Stimulated activated CD8-positive, alpha-beta memory T cell treated with anti-CD3 and anti-CD28 coated beads, Interleukin-7, amount 100 ng/mL, for 1 hour (primary cell): ENCODE measurements at places on chromosomes 7 and 10.

GRCh38 chr10:125021686-125022344 is 79.9 kb downstream of the ZRANB1 start:
- no peak for DNase-seq

- DNase-seq, result no peak
Measured at GRCh38 chr10:29957907-29958331, 101.5 kb downstream of the JCAD start.

GRCh38 chr10:131860806-131861440 is 39.9 kb upstream of the PPP2R2D start:
- no peak for DNase-seq

DNA sequence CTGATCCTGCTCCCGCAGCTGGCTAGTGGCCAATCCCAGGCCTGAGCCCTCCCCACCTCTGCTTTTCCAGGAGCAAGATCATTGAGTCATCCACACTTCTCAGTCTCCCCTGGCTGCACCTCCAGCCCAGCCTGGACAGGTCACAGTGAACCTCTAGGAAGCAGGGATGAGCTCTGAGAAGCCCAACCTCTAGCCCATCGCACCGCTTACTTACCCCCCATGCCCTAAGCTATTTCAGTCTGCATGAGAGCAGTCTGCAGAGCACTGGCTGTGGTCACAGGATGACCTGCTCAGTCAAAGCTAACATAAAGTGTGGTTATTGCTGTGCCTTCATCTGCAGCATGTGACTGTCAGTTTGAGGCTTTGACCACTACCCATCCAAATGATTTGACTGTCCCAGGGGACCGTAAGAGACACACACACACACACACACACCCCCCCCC is 129.2 kb downstream of the SORBS1 start:
- DNase-seq, result no peak

DNA sequence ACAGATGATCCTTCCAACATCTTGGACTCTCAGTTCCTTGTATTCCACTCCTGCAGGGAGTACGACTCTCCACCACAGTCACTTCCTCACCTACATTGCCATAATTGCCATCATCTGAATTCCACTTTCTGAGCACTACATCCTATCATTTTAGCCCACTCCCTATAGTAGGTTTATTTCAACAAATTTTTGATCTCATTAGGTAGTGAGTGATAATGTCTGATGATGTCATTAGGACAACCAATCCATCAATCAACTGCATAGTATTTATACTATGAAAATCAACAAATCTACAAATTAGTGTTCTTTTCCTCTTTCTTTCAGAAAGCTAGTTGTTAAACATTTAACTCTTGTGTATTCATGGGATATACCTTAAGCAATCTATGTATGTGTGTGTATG is 13.7 kb upstream of the TRA2A start:
- DNase-seq, result no peak

GRCh38 chr7:12729112-12729511 is 41.7 kb downstream of the ARL4A start:
- DNase-seq, result no peak

DNA sequence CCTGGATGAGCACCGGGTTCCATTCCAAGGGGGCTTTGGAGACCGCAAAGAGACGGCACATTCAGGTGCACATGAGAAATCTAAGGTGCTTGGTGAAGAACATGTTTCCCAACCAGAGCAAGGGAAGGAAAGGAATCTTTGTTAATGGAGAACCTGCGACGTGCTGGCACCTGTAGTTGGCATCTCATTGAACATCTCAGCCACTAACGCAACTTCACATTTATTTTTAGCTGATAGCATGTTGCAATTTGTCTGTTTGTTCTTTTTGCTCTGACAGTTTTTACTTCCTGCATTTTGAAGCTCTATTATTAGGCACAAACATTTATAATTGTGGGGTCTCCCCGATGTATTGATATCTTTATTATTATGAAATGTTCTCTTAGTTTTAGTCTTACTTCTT is 316.7 kb downstream of the TCERG1L start:
- DNase-seq, result no peak

DNA sequence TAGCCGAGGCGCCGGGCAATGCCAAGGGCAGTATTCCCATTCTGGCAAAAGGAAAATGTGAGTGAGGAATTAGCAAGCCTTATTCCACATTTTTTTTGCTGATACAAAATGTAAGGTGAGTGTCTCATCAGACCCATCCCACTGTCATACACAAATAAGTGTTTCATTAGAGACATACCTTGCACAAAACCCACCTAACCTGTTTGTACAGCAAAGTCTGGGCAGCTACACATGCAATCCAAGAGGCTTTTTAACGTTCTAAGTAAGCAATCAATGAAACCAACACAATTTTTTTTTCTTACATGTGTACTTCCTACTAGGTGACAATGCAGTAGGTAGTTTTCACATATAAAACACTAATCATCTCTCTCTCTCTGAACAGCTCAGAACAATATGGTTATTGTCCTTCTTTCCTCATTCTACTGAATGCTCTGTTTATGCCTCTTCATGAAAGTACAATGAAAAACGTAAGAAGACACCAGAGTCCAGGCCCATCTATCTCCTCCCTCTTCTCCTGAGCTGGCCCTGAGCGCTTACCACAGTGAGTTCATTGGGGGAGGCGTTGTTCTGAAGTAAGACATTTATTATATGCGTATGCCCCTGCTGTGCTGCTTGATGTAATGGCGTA is 217.2 kb downstream of the ANK3 start:
- no peak for DNase-seq

- DNase-seq, result no peak
Measured at GRCh38 chr10:70601746-70602145, 795 bp downstream of the PRF1 start.

GRCh38 chr10:82037076-82037475 is 162.1 kb downstream of the NRG3 start:
- no peak for DNase-seq

GRCh38 chr7:52555805-52556204 is 479.6 kb upstream of the POM121L12 start:
- no peak for DNase-seq

DNA sequence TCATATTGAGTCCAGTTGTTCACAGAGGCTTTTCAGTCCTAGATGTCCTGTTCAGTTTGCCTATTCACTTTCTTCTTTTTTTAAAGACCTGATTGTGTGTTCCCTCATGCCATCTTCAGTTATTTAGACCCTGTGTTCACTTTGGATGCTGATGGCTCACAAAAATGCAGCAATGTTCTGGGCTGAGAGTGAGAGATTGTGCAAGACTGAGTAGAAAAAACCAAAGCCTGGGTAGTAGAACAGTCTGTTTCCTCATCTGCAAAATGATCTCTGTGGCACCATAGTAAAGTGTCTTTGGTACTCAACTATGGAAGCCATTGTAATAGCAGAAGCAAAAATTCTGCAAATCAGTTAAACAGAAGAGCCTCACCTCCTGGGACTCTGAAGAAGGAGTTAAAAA is 43.2 kb downstream of the AKR1B1 start:
- no peak for DNase-seq

DNA sequence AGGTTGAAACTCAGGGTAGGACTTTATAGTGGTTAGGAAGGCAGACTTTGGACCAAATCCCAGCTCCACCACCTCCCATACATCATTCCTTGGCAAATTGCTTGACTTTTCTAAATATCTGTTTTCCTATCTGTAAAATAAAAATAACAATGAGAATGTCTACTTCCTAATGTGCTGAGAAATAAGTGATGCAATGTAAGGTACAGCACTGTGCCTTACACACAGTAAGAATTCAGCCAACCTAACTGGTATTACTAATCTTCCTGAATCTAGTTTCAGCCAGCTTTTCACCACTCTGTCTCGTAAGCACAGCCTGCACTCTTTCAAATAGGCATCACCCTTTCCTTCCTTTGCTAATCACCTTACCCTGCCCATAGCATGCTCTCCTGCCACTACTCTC is 9.7 kb downstream of the PRLHR start:
- DNase-seq, result no peak

DNA sequence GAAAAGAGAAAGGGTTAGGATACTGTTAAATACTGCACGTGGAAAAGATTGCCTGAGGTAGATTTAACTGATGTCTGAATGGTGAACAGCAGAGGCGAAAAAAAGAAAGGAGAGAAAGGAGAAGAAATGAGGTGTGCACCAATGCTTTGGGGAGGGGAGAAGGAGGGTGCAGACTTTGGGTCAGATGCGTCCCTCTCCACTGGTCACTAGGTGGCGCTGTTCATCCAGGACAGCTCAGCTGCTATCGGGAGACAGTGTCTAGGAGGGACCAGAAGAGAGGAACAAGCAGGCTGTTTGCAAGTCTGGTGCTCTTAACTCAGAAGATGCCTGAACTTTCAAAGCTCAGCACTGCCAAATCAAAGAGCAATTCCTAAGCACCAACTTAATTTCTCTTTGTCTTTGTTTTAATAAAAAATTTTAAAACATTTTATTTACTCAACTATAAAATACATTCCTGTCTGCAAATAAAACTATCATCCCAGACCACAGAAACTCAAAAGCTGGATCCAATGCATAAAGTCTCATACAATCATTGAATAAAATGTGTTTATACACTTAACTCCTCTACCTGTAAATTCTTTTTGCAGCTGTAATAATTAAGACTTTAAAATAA is 83.9 kb upstream of the PDLIM1 start:
- no peak for DNase-seq

DNA sequence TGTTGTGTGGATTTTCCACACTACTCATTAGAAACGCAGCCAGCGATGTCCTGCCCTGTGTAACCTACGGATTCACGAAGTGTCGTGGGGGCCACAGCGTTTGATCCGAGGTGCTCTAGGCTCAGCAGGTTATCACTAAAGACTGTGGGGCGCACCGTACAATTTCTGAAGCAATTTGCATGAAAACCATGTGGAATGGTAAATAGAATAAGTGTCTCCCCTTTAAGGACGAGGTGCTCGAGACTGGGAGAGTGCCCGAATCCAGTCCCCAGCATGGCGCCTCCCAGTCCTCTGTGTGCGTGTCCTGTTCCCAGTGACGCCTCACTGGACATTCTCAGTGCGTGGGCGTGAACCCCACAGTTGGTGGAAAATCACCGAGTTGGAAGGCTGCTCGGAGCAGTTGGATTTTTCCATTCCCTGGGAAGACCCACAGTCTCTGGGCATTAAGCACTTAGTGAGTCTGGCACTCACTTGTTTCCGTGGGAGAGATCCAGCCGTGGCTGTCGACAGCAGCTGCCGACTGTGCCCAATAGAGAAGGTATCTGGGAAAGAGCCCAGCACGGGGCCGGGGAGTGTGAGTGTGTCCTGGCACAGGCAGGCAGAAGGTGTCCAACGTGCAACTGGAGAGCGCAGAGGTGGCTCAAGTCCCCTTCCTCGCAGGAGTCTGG is 37.0 kb downstream of the PFKP start:
- DNase-seq, result no peak

DNA sequence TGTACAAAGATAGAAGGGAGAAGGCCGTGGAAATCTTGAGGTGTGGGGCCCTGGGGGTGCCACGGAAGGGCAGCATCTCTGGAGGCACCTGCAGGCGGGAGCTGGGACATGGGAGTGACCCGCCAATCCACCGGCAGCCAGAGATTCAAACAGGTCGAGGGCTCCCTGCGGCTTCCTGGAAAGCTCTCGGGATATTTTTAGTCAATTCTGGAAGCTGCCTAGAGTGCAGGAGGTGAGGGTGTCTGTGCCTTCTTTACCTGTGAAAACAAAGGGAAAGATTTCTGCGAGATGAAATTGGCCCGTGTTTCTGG is 16.6 kb downstream of the MNX1 start:
- no peak for DNase-seq

- DNase-seq, result no peak
Measured at GRCh38 chr7:92246360-92247101, 757 bp downstream of the ANKIB1 start.

DNA sequence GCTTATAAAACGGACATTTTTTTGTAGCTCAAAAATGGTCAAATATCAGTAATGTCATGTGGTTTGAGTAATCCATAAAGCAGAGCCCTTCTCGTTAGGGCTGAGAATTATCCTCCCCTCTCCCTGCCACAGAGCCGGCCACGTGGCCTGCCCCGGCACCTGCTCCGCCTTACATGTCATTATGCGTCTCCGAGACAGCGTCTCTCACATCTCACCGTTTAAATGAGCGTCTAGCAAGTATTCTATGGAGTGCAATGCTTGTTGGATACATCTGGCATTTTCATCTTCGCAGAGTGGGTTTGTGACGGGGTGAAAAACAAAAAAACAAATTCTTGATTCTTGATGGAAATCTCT is 86.1 kb downstream of the CUX1 start:
- DNase-seq, result no peak

DNA sequence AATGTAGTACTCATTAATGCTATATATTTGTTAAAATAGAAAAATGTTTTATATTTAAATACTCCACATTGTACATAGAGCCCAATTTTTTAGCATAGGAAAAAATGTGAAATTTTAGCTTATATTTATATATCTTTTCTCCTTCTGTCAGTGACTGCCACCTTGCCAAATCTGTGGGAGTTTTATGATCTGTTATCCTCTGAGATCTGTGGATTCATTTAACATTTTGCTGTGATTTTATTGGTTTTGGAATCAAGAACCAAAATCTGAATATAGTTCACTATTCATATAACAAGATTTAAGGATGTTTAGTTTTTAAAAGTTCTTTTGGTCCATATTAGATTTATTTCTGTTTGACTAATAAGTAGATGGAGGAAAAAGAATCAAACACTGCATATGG is 127.9 kb downstream of the PPP1R9A start:
- no peak for DNase-seq

GRCh38 chr10:80701706-80702105 is 164.0 kb downstream of the SH2D4B start:
- DNase-seq, result no peak

DNA sequence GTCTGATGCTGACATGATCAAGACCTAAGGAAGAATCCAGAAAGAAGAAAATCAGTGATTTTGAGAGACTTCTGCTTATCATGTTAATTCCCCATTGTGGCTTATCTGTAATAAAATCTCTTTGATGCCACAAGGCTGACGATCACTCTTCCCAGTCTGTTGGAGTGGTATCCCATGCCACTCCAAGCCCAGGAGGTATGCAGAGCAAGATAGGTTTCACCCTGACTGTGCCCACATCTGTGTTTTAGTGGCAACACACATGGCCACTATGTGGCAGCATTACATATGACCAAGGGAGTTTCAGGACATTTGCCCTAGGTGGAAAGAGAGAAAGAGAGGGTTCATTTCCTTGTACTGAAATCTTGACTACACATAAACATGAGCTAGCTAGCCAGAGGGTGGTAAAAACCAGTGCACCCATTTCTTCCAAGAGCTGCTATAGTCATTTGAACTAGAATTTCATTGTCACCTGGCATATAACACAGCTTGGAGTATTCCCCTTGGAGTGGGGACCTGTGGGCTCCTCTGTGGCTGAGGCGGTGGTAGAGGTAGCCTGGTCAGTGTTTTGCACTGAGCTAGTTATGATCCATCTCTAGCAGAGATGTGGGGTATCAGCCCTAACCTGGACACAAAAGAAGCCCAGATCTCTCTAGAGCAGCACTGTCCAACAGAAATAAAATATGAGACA is 20.8 kb downstream of the LAMB4 start:
- DNase-seq, result no peak

GRCh38 chr10:93337309-93337721 is 144.8 kb downstream of the MYOF start:
- no peak for DNase-seq

DNA sequence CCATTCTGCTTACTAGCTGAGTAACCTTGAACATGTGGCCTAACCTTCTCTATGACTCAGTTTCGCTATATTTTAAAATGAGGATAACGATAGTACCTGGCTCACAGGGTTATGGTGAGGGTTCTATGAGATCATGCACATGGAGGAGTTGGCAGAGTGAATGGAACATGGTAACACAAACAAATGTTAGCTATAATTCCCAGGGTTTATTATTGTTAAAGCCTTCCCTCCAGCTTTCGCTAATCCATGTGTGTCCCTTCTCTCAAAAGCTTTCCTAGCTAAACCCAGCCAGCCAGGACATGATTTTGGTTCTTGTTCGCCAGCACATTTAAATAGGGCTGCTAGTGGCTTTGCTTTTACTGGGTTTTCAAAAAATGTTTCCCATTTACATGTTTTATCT is 361.0 kb upstream of the NFE2L3 start:
- no peak for DNase-seq
